ENCODE measurements at places on chromosomes 13 and 19. TPM values are rescaled to one million over a fixed set of nuclear protein-coding genes. Genes with fewer than 3 reads are reported as not detected.

ZNF69 gene
- 23.2 TPM for total RNA-seq

- peak; percentile 78 for DNase-seq
- H3K36me3 ChIP-seq: no peaks in the 10 kb centered on the region
- no peak overlapping the region for H3K4me3 ChIP-seq
- H3K27me3 ChIP-seq: no peaks in the 10 kb centered on the region
- H3K27ac ChIP-seq: no peak overlapping the region
Observed at GRCh38 chr19:16605553-16605994, 22.4 kb downstream of the MED26 start.

DNA sequence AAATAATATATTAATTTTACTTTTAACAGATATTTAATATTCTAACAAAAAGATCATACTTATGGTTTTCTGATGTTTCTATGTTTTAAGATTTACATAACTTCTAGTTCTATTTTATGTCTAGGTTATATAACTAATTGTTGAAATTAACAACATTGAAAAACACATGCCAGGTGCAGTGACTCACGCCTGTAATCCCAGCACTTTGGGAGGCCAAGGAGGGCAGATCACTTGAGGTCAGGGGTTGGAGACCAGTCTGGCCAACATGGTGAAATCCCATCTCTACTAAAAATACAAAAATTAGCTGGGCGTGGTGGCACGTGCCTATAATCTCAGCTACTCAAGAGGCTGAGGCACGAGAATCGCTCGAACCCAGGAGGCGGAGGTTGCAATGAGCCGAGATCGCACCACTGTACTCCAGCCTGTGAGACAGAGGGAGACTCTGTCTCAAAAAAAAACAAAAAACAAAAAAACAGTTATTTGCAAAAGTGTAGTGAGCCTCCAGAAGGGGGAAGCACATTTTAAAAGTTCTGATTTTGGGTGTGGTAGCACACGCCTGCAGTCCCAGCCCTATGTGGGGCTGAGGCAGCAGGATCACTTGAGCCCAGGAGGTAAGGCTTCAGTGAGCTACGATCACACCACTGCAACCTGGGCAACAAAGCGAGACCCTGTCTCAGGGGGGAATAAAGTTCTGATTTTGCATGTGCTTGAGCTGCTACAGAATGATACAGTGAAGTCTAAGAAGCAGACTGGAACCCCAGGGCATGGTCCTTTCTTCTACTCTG is 18.7 kb downstream of the MIPEP start:
- H3K4me3 ChIP-seq: no peak overlapping the region
- no peaks in the 10 kb centered on the region for H3K4me1 ChIP-seq
- H3K27me3 ChIP-seq: no peaks in the 10 kb centered on the region
- no peak overlapping the region for H3K27ac ChIP-seq
- no peak for DNase-seq

GRCh38 chr19:20186174-20186573 is 19.2 kb downstream of the ZNF486 start:
- H3K27ac ChIP-seq: no peak overlapping the region
- H3K4me3 ChIP-seq: no peak overlapping the region
- H3K4me1 ChIP-seq: peaks cover 5% of the 10 kb centered on the region
- no peaks in the 10 kb centered on the region for H3K27me3 ChIP-seq
- DNase-seq: no peak

DNA sequence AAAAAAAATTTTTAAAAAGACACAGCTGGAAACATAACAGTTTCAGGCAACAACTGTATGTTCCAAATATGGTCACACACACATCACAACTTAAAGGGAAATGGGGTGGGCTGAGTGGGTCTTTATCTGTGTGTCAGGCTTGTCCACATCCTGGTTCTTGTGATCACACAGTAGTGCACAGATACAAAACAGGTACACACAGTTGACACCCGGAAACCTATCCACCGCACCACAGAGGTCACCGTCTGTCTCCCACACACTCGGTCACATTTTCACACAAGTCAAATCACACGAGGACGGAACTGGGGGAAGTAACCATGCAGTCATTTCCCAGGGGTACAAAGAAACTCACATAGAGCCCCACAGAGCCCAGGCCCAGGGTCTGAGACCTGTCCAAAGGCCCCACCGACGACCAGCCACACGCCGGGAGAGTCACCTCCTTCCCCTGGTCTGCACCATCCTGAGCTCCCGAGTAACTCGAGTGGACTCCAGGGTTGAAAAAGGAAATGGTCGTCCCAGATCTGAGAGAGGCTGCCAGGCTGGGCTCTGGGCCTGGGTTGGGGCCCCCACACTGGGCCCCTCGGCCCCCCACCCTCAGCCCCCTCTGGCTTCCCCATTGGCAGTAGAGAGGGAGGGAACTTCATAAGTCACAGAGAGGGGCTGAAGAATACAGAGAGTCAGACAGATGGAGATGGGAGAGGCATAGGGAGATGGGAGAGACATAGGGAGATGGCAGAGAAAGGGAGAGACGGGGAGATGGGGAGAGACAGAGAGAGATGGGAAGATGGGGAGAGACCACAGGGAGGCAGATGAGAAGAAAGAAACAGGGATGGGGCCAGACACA is 1.3 kb upstream of the PPAN start:
- H3K36me3 ChIP-seq: peaks cover 28% of the 10 kb centered on the region
- no peak overlapping the region for H3K27ac ChIP-seq
- no peak for DNase-seq
- H3K4me1 ChIP-seq: peaks cover 19% of the 10 kb centered on the region
- no peaks in the 10 kb centered on the region for H3K27me3 ChIP-seq
- H3K4me3 ChIP-seq: no peak overlapping the region

ELSPBP1 gene
- not detected for total RNA-seq

GRCh38 chr13:41457589-41458186 is 338 bp downstream of the RGCC start:
- peaks cover 21% of the 10 kb centered on the region for H3K4me1 ChIP-seq
- no peak for DNase-seq
- peak overlapping the region; percentile 72 for H3K4me3 ChIP-seq
- H3K27me3 ChIP-seq: peaks cover 62% of the 10 kb centered on the region

IZUMO2 gene
- not detected for total RNA-seq

- DNase-seq: no peak
- no peak overlapping the region for H3K4me3 ChIP-seq
- H3K4me1 ChIP-seq: no peaks in the 10 kb centered on the region
- H3K36me3 ChIP-seq: no peaks in the 10 kb centered on the region
- no peaks in the 10 kb centered on the region for H3K27me3 ChIP-seq
Observed at GRCh38 chr19:16922592-16922934, 33.8 kb downstream of the F2RL3 start.

GRCh38 chr13:105587786-105588185 is 947.7 kb downstream of the EFNB2 start:
- no peaks in the 10 kb centered on the region for H3K27me3 ChIP-seq
- DNase-seq: no peak
- H3K4me1 ChIP-seq: no peaks in the 10 kb centered on the region
- no peaks in the 10 kb centered on the region for H3K36me3 ChIP-seq

GRCh38 chr13:40213779-40214178 is 452.7 kb downstream of the FOXO1 start:
- H3K4me1 ChIP-seq: no peaks in the 10 kb centered on the region
- DNase-seq: no peak
- no peaks in the 10 kb centered on the region for H3K36me3 ChIP-seq
- no peaks in the 10 kb centered on the region for H3K27me3 ChIP-seq
- no peak overlapping the region for H3K27ac ChIP-seq

GRCh38 chr19:22606954-22607652 is 27.0 kb upstream of the ZNF492 start:
- no peaks in the 10 kb centered on the region for H3K27me3 ChIP-seq
- H3K36me3 ChIP-seq: no peaks in the 10 kb centered on the region
- no peak overlapping the region for H3K27ac ChIP-seq
- H3K4me1 ChIP-seq: no peaks in the 10 kb centered on the region
- no peak overlapping the region for H3K4me3 ChIP-seq

GGACT gene
- total RNA-seq: 2.1 TPM

GRCh38 chr19:12783849-12784393 is 7.4 kb upstream of the JUNB start:
- no peaks in the 10 kb centered on the region for H3K27me3 ChIP-seq
- no peak overlapping the region for H3K4me3 ChIP-seq
- peak overlapping the region; percentile 99 for H3K27ac ChIP-seq
- no peaks in the 10 kb centered on the region for H3K36me3 ChIP-seq

SIGLEC9 gene
- 9.5 TPM for total RNA-seq

ANGPTL8 gene
- total RNA-seq: not detected

- peaks cover 42% of the 10 kb centered on the region for H3K4me1 ChIP-seq
- no peak for DNase-seq
- H3K27ac ChIP-seq: peak overlapping the region; percentile 65
- no peaks in the 10 kb centered on the region for H3K27me3 ChIP-seq
- H3K4me3 ChIP-seq: no peak overlapping the region
- peaks cover 45% of the 10 kb centered on the region for H3K36me3 ChIP-seq
Observed at GRCh38 chr13:110445183-110445582, 116.3 kb downstream of the RAB20 start.

LIN7B gene
- 25.7 TPM for total RNA-seq

UHRF1 gene
- 1.5 TPM for total RNA-seq
